ENCODE measurements at places on chromosomes 12 and 14. TPM values are rescaled to one million over a fixed set of nuclear protein-coding genes. Genes with fewer than 3 reads are reported as not detected.

Gene WNT1
- not detected for polyA plus RNA-seq

DNA sequence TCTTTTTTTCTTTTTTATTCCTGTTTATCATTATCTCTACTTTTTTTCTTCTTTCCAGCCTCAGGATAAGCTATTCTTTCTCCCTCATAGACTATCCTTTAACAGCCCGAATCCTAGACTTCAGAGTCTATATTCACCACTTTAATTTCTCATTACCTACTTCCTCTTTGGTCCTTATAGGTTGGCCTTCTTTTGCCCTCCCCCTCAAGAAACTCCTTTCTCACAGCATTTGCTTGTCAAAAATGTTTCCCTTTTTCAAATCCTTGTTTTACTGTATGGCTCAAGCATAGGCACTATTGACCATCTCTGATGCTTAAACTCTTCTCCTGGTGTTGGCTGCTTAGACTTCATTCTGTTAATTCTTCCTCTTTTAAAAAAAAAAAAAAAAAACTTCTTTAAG lies 52.5 kb downstream of the KIAA0586 start:
- H3K27ac ChIP-seq = no peak overlapping the region
- H3K36me3 ChIP-seq = peaks cover 12% of the 10 kb centered on the region
- no peak for DNase-seq
- H3K4me3 ChIP-seq = no peak overlapping the region
- H3K4me1 ChIP-seq = no peaks in the 10 kb centered on the region

Gene TSPAN19
- polyA plus RNA-seq = 0.09 TPM

GRCh38 chr12:31118347-31119191 lies 44.9 kb downstream of the DDX11 start:
- peak overlapping the region; percentile 52 for H3K4me3 ChIP-seq
- no peak for DNase-seq
- H3K36me3 ChIP-seq = no peaks in the 10 kb centered on the region
- peaks cover 22% of the 10 kb centered on the region for H3K27me3 ChIP-seq
- peaks cover 21% of the 10 kb centered on the region for H3K4me1 ChIP-seq
- H3K27ac ChIP-seq = no peak overlapping the region

DNA sequence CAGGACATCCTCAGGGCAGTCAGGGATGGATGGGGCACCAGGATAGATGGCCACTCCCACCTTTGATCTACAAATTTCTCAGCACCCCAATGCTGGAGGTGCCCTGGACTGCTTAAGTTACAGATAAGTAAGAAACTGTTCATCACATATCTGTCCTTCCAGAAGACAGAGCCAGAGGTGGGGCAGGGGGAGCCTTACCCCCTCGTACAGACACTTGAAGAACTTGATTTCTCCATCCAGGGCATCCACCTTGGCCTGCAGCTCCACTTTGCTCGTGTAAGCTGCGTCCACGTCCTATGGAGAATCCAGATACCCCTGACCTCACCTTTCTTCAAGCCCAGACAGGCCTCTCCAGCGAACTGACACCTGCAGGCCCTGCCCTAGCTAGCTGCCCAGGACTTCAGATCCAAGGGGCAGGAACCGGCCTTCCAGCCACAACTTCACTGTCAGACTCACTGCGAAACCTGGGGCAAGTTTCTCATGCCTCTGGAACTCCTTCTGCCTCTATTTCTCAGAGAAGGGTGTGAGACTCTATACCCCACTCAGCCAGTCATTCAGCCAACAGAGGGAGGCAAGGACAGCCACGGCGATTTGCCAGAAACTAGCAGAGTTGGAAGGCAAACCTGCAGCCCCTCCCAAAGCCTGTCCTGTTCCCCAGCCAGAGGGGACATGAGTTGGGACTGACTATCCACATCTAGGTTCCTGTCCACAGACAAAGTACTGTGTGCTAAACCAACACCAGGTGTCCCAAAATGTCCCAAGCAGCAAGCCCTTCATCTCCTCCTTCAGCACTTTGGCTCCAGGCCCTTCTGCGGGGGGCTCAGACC lies 3.8 kb downstream of the KRT73 start:
- H3K4me1 ChIP-seq = no peaks in the 10 kb centered on the region
- H3K27ac ChIP-seq = no peak overlapping the region
- no peak for DNase-seq
- no peaks in the 10 kb centered on the region for H3K36me3 ChIP-seq

Gene TTC9
- 1.9 TPM for polyA plus RNA-seq

Gene SETD1B
- polyA plus RNA-seq = 14.2 TPM

GRCh38 chr14:57816568-57817284 lies 49.2 kb downstream of the SLC35F4 start:
- H3K36me3 ChIP-seq = no peaks in the 10 kb centered on the region
- H3K4me3 ChIP-seq = no peak overlapping the region
- no peak for DNase-seq
- H3K4me1 ChIP-seq = no peaks in the 10 kb centered on the region

DNA sequence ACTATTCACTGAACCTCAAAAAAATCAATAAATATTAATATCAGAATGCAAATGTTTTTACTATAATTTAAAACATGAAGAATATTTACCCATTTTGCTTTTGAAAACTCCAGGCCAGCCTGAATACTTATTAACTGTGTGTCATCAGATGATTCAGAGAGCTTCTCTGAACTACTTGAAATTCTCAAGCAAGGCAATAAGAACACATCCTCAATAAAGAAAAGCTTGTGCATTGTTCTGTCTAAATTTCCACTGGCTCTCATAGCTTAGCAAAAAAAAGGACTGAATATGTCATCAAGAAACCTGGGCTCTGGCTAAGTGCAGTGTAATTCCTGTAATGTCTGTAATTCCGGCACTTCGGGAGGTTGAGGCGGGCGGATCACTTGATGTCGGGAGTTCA lies 194.1 kb downstream of the BTG1 start:
- no peak overlapping the region for H3K27ac ChIP-seq
- no peak for DNase-seq
- H3K4me3 ChIP-seq = no peak overlapping the region
- no peaks in the 10 kb centered on the region for H3K36me3 ChIP-seq
- H3K4me1 ChIP-seq = peaks cover 7% of the 10 kb centered on the region

Gene KCNH5
- polyA plus RNA-seq = 0.40 TPM

DNA sequence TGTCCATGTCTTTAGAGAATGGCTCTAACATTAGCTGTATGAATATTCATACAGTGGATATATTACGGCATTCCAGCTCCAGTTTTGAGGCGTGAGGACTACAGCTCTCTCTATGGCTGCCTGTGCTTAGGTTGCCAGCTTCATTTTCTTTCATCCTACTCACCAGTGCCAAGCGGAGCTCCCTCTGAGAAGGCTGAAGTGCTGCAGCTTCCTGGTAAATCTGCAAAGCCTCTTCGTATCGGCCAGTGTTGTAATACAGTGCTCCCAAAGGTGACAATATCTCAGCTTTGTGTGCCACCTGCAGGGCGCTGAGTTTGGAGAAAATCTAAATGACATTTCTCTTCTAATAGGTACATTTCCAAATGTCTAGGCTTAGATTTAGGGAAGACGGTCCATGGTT lies 19.8 kb upstream of the OVCH1 start:
- H3K36me3 ChIP-seq = no peaks in the 10 kb centered on the region
- H3K4me1 ChIP-seq = no peaks in the 10 kb centered on the region
- H3K4me3 ChIP-seq = no peak overlapping the region
- no peak overlapping the region for H3K27ac ChIP-seq
- no peak for DNase-seq

Gene GALNT4
- polyA plus RNA-seq = 48.7 TPM

DNA sequence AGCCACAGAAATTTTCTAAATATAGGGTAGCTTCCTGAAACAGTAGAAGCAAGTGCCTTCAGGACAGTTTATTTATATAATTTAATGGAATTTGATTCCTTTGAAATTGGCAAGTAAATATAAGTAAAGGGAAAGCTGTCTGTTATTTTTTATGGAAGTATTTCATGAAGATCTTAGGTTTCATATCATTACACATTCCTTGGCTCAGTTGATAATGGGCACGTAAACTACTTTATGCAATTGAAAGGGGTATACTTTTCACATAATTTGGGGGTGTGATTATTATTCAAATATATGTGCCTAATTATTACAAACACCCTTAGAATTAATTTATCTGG lies 71.1 kb upstream of the RAP1B start:
- DNase-seq = no peak
- H3K27me3 ChIP-seq = no peaks in the 10 kb centered on the region
- no peaks in the 10 kb centered on the region for H3K36me3 ChIP-seq
- no peak overlapping the region for H3K4me3 ChIP-seq

- H3K4me3 ChIP-seq = no peak overlapping the region
- no peak overlapping the region for H3K27ac ChIP-seq
- DNase-seq = no peak
Measured at GRCh38 chr14:99699085-99699760, 15.1 kb downstream of the CYP46A1 start.

GRCh38 chr14:102591372-102591943 lies 991 bp upstream of the RCOR1 start:
- peak overlapping the region; percentile 99 for H3K27ac ChIP-seq
- DNase-seq = no peak
- no peaks in the 10 kb centered on the region for H3K27me3 ChIP-seq
- peaks cover 10% of the 10 kb centered on the region for H3K4me1 ChIP-seq

- no peaks in the 10 kb centered on the region for H3K36me3 ChIP-seq
- H3K27ac ChIP-seq = peak overlapping the region; percentile 34
- no peaks in the 10 kb centered on the region for H3K27me3 ChIP-seq
- DNase-seq = peak; percentile 48
Measured at GRCh38 chr12:100395811-100396210, 38.9 kb downstream of the SLC17A8 start.

GRCh38 chr12:54701940-54702592 lies 53.9 kb upstream of the DCD start:
- no peak overlapping the region for H3K4me3 ChIP-seq
- peaks cover 4% of the 10 kb centered on the region for H3K4me1 ChIP-seq
- H3K27me3 ChIP-seq = no peaks in the 10 kb centered on the region
- H3K36me3 ChIP-seq = no peaks in the 10 kb centered on the region
- H3K27ac ChIP-seq = no peak overlapping the region

GRCh38 chr12:4974217-4974616 lies 64.5 kb downstream of the KCNA1 start:
- H3K27me3 ChIP-seq = peaks cover 48% of the 10 kb centered on the region
- H3K27ac ChIP-seq = no peak overlapping the region
- H3K4me1 ChIP-seq = peaks cover 6% of the 10 kb centered on the region

DNA sequence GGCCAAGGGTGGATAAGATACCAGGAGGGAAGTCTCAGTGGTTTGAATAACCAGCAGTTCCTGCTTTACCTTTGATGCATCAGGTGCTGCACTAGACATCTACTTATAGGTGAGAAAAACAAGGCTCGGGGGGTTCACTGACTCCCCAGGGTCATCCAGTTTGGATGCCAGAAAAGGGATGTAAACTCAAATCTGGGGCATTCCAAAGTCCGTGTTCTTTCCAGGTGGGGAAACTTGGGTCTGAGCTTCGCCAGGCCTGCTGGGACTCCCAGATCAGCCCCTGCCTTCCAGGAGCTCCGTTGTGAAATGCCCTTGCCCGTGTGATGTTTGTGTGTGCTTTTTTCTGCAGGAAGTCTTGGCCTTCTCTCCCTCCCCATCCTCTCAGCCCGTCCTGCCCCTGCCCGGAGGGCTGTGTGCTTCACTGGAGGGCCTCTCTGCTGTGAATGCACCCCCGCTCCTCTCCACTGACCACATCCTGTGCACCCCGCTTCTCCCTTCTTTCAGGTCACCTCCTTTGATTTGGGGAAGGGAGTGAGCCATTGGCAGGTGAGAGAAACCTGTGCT lies 42.1 kb downstream of the TSPAN9 start:
- no peak overlapping the region for H3K27ac ChIP-seq
- peaks cover 10% of the 10 kb centered on the region for H3K36me3 ChIP-seq
- no peak overlapping the region for H3K4me3 ChIP-seq
- no peaks in the 10 kb centered on the region for H3K4me1 ChIP-seq

DNA sequence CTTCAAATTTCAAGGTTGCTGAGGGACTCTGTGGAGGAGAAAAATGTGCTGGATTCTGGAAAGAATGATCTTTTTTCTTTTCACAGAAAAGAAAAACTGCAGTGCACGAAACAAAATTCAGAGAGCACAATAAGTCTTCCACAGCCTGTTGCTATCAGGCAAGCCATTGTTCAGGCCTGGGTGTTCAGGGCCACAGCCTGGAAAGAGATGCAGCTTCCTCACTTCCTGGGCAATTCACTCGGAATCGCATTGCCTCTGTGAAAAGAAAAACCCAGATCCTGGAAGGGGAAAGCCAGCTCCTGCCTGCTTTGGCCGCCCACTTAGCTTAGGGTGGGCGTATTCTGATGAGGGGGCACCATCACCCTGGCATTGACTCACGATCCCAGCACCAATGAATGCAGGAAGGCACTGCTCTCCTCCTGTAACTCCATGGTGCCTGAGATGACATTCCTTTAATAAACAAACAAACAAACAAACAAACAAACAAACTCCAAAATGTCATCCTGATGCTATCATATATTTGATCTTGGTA lies 863.9 kb downstream of the BCL11B start:
- DNase-seq = no peak
- no peak overlapping the region for H3K27ac ChIP-seq
- H3K4me3 ChIP-seq = no peak overlapping the region
- no peaks in the 10 kb centered on the region for H3K4me1 ChIP-seq
- H3K27me3 ChIP-seq = no peaks in the 10 kb centered on the region

DNA sequence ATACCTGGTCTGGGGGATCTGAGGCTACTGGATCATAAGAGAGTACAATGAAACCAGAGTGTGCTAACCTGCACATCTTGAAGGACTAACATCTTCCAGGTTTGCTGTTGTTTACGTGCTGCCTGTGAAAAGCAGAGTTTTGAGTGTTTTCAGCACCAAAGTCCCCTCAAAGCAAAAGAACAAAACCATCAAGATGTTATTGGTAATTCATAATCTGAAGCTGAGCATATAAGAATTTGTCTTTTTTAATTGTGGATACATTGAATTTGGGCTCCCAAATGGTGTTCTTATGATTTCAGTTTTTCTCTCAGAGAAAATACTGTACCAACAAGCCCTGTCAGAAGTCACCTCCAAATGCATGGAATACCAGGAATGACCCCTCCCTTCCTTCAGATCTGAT lies 110.2 kb downstream of the BTG1 start:
- H3K4me3 ChIP-seq = no peak overlapping the region
- H3K27me3 ChIP-seq = no peaks in the 10 kb centered on the region
- no peak overlapping the region for H3K27ac ChIP-seq
- DNase-seq = no peak
